ENCODE measurements at places on chromosomes 3 and 15.

GRCh38 chr15:60355148-60355857 is 42.5 kb downstream of the ANXA2 start:
- DNase-seq = no peak

- no peak for DNase-seq
Observed at GRCh38 chr15:99732124-99732750, 1.0 kb downstream of the LYSMD4 start.

GRCh38 chr3:34012102-34012461 is 213.7 kb downstream of the PDCD6IP start:
- DNase-seq = no peak

- DNase-seq = no peak
Observed at GRCh38 chr3:127678611-127679533, 6.1 kb downstream of the ABTB1 start.

DNA sequence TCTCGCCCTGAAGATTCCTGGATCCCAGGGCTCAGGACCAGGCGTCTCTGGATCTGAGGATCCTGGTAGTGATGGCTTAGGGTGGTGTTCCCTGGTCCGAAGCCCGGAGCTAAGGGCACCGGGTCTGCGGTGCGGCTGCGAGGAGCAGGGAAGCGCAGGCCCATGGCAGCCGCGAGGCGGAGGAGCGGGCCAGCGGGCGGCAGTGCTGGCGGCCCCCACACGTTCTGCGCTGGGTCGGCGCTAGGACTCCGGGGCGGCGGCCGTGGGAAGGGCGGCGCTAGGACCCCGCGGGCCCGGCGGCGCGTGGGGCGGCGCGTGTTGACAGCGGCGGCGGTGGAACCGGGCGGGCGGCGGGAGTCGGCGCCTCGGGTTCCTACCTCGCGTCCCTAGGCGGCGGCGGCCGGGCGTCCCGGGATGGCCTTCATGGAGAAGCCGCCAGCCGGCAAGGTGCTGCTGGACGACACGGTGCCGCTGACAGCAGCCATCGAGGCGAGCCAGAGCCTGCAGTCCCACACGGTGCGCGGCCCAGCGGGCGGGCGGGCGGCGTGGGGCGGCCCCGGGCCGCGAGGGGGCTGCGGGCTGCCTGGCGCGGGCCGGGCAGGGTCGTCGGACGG is at the start of gene PXK:
TSS of gene PXK (plus strand) at position 318 of the 614 bp plus-strand sequence. CDS start at position 415, 97 bp downstream.
- peak; percentile 47 for DNase-seq

DNA sequence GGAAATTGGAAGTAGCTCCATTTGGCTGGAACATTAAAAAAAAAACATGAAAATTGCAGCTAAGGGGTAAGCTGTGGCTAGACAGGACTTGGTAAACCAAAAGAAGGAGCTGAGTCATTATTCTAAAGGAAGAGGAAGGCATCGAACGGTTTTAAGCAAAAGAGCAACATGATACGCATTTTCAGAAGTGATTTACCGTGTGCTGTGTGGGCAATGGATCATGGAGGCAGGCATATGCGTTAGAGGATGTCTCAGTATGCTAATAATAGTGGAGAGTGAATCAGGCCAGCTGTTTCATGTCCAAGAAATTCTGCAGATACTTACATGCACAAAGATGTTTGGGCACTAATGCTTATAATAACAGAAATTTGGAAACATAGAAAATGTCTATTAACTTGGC is 409.1 kb upstream of the ATP11B start:
- no peak for DNase-seq

GRCh38 chr15:45499426-45499825 is 23.1 kb downstream of the SLC30A4 start:
- DNase-seq = no peak

GRCh38 chr3:36525115-36525801 is 145.0 kb downstream of the STAC start:
- DNase-seq = no peak

- DNase-seq = peak; percentile 42
Observed at GRCh38 chr3:50807266-50807665, 132.5 kb downstream of the DOCK3 start.

DNA sequence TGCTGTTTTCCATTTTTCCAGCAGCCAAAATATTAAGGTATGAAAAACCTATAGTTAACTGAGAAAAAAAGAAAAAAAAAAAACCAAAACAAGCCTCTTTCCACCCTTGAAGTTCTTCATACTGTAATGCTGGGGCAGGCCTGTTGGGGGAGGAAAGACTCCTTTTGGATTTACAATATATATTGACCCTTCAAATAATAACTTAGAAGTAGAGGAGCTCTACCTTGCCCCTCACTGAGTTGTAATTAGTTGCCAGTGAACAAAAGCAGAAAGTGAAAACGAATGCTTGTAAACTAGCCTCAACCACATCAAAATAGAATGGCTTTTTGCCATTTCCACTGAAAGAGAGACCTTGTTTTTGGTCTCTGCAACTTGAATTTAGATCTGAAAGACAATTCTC is 326.6 kb downstream of the NR2F2 start:
- no peak for DNase-seq

DNA sequence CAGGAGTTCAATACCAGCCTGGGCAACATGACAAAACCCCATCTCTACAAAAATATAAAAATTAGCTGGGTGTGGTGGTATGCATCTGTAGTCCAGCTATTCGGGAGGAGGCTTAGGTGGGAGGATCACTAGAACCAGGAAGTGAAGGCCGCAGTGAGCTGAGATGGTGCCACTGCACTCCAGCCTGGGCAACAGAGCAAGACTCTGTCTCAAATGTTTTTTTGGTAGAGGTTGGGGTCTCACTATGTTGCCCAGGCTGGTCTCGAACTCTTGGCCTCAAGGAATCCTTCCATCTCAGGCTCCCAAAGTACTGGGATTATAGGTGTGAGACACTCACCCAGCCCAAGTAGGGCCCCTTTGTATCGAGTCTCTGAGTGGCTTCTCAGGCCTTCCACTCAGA is 1.9 kb upstream of the IFRD2 start:
- no peak for DNase-seq
